ENCODE measurements at places on chromosomes 12 and 14.
A peak's percentile ranks its signal among the peaks of the same experiment; 100 is the strongest.

DNA sequence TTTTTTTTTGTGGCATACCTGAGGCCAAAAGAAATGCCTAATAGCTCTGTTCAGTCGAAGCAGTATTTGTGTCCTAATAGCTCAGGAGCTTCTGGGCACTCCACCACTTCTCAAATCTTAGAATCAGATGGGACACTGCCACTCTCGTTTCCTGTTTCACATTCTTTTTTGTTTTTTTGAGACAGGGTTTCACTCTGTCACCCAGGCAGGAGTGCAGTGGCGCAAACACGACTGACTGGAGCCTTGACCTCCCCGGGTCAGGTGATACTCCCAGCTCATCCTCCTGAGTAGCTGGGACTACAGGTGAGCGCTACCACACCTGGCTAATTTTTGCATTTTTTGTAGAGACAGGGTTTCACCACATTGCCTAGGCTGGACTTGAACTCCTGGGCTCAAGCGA is 52.7 kb downstream of the SPPL3 start:
- DNase-seq = no peak

DNA sequence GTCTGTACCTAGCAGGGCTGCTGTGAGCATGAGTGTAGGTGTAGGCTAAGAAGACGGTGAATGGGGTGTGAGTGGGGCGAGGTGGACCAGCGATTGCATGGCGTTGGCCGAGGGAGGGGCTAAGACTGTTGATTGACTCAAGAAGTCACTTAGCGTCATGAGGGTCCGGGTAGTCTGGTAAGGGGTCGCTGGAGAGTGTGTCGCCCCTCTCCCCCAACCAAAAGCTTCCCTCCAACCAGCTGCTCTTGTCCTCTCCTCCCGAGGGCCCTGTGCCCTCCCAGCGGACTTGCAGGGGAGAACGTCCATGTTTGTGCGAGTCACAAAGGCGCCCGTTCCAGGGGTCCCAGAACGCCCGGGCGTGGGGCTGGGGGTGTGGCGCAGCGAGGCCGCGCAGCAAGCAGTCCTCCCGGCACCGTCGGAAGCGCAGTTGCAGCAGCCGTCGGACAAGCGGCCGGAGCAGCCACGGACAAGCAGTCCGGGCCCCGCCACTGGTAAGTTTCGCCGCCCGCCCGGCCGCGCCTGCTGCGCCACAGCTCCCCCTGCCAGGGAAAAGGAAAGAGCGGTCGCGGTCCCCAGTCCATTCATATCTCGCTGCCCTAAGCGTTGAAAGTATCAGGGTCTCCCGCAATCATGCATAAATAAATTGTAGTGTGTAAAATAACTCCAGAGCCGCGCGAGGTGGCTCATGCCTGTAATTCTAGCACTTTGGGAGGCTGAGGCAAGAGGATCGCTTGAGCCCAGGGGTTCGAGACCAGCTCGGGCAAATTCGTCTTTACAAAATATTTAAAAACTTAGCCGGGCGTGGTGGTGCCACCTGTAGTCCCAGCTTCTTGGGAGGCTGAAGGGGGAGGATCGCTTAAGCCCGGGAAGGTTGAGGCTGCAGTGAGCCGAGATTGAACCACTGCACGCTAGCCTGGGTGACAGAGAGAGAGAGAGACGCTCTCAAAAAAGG is at the start of gene CCDC63:
Gene CCDC63, plus strand, starts transcription at position 373 of the 952 bp plus-strand sequence. CDS start 5,968 bp downstream, outside the sequence.
- DNase-seq = no peak

DNA sequence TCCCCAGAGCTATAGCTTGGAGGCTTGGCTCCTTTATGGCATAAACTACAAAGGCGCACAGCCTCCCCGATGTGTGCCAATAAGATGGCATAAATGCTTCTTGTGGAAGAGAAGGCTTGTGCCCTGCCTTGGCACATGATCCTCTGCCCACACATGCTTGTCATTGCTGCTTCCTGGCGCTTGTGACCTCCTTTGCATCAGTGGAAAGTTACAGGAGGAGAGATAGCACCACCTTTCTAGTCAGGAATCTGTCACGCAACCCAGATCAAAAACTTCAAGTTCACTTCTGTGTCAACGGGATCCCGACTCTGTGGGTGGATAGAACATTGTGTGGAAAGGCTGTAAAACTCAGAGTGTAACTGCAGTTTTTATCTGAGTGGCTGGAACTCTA is 183.8 kb upstream of the HIF1A start:
- no peak for DNase-seq

GRCh38 chr12:57216014-57216911 is at the start of gene NXPH4:
NXPH4 (plus strand) TSS chr12:57216794; CDS start chr12:57216970, 176 bp downstream.
- no peak for DNase-seq

GRCh38 chr12:3371018-3371417 is 120.0 kb upstream of the PRMT8 start:
- DNase-seq = peak; percentile 75

- no peak for DNase-seq
These were observed 252.8 kb downstream of the AEBP2 start for GRCh38 chr12:19692091-19692490.

- DNase-seq = no peak
These were observed 66.8 kb downstream of the SPATA7 start for GRCh38 chr14:88452231-88452630.

GRCh38 chr12:60123557-60123956 is 527.7 kb downstream of the SLC16A7 start:
- no peak for DNase-seq

DNA sequence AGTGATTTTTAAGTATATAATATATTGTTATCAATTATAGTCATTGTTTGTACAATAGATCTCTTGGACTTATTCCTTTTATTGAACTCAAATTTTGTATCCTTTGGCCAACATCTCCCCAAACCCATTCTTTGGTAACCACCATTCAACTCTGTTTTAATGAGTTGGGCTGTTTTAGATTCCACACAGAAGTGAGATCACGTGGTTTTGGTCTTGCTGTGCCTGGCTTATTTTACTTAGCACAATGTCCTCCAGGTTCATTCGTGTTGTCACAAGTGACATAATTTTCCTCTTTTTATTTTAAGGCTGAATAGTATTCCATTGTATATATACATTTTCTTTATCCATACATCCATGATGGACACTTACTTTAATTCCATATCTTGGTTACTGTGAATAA is 40.2 kb upstream of the LTA4H start:
- DNase-seq = no peak

DNA sequence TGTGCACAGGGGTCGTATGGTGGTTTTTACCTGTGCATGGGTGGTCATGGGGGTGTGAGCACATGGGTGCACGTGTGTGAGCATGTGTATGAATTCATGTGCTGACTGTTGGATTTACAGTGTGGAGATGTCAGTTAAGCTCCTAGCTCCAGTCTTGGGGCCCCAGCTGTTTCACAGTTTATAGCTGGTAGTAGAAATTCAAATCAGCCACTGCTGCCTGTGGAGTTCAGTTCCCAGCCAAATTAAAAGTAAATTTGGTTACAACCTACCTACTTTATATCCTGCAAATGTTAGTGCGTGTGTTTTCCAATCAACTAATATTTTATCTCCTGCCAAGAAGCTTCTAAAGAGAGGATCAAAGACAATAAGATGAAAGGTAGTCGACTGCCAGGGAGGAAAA is 56.0 kb upstream of the HSPB8 start:
- no peak for DNase-seq

GRCh38 chr14:32300136-32300535 is 29.0 kb upstream of the AKAP6 start:
- no peak for DNase-seq

- DNase-seq = peak; percentile 55
These were observed 301.1 kb downstream of the DUSP6 start for GRCh38 chr12:89051065-89051677.

GRCh38 chr14:52824462-52824861 is 33.1 kb upstream of the GNPNAT1 start:
- DNase-seq = no peak

GRCh38 chr14:32576088-32576795 is 247.1 kb downstream of the AKAP6 start:
- peak; percentile 67 for DNase-seq

DNA sequence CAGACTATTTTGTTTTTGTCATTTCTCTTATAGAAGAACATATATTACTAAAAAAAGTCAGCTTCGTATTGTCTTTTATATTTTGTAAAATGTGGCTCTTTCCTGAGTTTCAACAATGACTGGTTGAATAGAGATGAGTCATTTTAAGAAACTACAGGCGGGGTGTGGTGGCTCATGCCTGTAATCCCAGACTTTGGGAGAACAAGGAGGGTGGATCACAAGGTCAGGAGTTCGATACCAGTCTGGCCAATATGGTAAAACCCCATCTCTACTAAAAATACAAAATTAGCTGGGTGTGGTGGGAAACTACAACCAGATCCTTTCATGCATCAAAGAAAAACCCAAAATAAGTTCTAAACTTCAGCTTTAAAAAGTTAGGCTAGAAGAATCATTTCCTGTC is 28.8 kb downstream of the HECTD4 start:
- DNase-seq = no peak

GRCh38 chr14:96582411-96582961 is 80.3 kb downstream of the PAPOLA start:
- no peak for DNase-seq

GRCh38 chr14:74522740-74523139 is 29.2 kb downstream of the ISCA2 start:
- DNase-seq = no peak

DNA sequence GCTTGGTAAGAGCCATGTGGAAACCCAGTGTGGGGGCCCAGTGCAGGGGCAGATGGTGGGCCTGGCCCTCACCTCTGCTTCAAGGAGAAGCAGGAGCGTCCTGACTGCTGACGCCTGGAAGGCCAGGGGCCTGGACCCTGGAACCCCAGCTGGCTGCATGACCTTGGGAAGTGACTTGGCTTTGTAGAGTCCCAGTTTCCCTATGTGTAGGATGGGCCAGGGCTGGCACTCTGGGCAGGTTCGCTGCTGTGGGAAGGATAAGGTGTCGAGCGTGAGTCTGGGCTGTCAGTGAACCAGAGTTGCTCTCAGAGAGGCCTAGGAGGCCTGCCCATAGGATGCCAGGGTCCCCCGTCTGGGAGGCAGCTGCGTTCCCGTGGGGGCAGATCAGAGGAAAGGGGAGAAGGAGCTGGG is 43.2 kb downstream of the TRAFD1 start:
- no peak for DNase-seq

DNA sequence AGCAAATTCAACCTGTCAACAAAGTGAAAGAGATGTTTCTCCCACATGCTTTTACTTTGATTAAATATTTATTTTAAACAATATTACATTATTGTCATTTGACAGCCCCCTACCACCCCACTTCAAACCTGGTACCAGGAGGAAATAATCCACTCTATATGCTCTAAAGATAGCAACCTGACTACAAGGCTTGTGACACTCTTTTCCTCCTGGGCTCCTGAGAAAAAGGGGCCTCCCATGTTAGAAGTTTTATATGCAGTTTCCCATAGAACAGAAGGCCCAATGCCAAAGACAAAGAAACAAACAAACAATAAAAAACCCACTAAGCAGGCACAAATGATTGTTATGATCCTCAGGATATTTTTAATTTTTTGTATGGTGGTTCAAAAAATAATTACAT is 73.6 kb downstream of the RPS29 start:
- no peak for DNase-seq

GRCh38 chr12:50642761-50643160 is 121.1 kb upstream of the ATF1 start:
- no peak for DNase-seq

GRCh38 chr14:93976477-93977057 is at the start of gene ASB2:
ASB2 (minus strand) TSS chr14:93976570; CDS start chr14:93964539, 12,031 bp downstream.
- no peak for DNase-seq

GRCh38 chr12:120231316-120232011 is 30.6 kb upstream of the RPLP0 start:
- no peak for DNase-seq

- DNase-seq = no peak
These were observed 291.3 kb downstream of the KCNC2 start for GRCh38 chr12:74918291-74918690.

- peak; percentile 72 for DNase-seq
These were observed 77.5 kb downstream of the PELI2 start for GRCh38 chr14:56195704-56196103.

- no peak for DNase-seq
These were observed 8.9 kb downstream of the ADCY4 start for GRCh38 chr14:24325963-24326362.

DNA sequence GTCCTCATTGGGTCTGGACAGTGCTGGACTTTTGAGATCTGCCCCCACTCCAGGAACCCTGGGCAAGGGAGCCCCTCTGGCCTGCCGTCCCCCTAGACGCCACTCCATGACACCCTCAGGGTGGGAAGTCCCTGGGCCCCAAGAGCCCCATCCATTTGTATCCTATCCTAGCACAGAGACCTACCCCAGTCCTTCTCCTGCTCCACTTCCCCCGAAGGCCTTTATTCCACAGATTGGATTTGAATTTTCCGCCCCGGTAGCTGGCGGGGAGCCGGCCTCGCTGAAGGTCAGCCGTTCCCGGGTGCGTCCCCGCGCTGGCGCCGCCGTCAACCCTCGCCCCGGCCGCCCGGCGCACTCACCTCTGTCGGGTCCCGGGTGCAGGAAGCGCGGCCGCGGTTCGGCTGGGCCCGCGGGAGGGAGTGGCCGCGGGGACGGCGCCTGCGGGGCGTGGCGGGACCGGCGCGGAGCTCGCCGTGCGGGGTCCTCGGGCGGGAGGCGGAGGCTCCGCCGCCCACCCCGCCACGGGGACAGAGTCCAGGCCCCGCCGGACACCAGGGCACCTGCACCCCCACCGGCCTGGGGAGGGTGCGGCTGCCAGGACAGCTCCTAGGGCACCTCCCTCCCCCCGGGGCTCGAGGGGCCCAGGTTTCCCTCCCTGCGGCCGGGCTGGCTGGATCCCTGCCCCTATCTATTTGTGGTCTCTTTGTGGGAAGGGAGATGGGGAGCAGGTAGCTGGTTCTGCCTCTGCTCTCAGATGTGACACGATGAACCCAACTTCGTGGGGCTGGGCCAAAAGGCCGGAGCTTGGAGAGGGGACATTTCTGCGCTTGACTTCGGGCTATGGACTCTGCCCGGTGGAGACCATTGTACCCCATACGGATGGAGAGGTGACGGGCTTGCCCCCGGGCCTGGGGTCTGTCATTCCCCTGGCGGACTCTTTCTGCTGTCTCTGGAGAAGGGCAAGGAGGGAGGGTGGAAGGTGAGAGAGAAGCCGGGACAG is 19.9 kb upstream of the GPR68 start:
- peak; percentile 20 for DNase-seq

- no peak for DNase-seq
These were observed 226.1 kb upstream of the RTL1 start for GRCh38 chr14:101129521-101130167.

DNA sequence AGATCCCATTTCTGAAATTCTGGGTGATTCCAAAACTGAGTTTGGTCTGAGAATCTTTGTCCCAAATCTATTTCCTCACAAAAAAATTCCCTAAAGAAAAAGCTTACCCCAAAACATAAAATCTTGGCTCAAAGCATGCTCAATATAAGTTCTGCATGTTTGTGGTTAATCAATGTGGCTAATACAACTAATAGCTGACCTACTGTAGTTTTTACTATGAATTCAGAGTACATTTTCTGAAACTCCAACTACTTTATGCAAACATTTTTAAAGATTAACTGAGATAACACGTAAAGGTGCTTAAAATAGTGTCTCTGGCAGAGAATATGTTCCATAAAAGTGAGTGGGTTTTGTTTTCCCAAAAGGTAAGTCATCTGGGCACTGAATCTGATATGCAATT is 133.1 kb downstream of the MED13L start:
- DNase-seq = no peak

DNA sequence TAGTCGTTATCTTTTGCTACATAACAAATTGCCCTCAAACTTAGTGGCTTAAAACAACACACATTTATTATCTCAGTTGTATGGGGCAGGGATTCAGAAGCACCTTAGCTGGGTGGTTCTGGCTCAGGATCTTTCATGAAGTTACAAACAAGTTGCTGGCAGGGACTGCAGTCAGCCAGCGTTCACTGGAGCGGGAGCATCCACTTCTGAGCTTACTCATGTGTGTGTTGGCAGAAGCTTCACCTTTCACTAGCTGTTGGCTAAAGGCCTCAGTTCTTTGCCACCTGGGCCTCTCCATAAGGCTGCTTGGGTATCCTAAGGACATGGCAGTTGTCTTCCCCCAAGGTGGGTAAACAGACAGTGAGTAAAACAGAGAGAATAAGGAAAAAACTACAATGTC is 365.7 kb downstream of the RPS29 start:
- no peak for DNase-seq

Data from NCI-H1092 treated with DMSO at 0.1 percent for 48 hours (cell line).